ENCODE measurements at places on chromosomes 2 and 18. TPM values are rescaled to one million over a fixed set of nuclear protein-coding genes. Genes with fewer than 3 reads are reported as not detected.

DNA sequence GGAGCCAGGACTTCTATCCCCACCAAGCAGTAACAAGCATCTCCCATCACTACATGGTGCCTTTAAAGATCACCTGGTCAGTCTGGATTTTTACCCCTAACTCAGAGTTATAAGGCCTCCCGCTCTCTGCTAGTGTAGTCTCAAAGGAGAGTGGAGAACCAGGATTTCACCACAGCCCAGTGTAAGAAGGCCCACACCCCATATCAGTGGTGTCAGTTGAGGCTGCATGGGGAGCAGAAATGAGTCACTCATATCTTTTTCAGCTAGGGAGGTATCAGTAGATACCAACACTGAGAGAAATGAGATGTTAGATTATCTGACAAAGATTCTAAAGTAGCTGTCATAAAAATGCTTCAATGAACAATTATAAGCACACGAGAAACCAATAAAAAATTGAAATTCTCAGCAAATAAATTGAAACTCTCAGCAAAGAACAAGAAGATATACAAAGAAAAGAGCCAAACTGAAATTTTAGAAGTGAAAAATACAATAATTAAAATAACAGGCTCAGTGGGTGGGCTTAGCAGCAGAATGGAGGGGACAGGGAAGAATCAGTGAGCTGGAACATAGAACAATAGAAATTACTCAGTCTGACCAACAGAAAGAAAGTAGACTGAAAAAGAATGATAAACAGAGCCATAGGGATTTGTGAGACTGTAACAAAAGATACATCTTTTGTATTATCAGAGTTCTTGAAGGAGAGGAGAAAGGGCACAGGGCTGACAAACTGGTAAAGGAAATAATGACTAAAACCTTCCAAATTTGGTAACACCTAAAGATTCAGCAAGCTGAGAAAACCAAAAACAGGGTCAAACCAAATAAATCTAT lies 257.7 kb downstream of the ANAPC1 start:
- no peak for DNase-seq

DNA sequence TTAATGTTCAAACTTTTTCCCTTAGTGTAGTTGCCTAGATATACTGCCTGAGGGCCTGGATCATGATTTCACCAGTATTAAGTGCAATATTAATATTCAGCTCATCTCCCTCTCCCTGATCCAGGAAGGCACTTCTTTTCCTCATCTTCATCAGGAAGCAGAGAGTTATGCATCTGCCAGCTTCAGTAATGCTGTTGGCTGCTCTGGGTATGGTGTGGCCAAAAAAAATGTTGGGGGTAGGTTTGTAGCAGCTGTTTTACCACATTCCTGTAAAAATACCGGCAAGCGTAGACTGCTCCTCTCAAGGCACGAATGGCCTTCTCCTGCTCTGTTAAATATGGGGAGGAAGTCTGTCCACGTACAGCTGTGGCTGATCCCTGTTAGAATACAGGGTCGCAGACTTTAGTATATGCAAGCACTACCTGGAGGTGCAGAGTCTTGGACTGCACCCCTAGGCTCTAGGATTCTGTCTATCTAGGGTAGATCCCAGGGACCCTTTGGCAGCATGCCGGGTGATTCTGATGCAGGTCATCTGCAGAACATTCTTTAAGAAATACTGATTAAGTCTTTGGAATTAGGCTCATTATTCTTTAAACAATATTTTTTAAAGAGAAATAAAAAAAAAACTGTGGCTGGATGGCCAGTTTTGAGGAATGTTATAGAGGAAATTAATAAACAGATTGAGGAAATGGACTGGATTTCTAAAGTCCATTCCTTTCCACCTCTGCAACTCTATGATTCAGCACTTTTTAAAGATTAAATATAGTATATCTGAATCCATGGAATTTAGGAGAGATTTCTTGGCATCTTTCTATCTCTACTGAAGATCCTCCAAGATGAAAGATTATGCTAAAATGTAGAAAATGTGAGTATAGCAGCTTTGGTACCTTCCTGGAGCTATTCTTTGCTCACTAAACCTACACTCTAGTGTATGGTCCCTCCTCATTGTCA lies 21.0 kb upstream of the GLS start:
- peak; percentile 93 for DNase-seq

GRCh38 chr2:162908567-162908966 lies 70.0 kb upstream of the KCNH7 start:
- DNase-seq, result no peak

DNA sequence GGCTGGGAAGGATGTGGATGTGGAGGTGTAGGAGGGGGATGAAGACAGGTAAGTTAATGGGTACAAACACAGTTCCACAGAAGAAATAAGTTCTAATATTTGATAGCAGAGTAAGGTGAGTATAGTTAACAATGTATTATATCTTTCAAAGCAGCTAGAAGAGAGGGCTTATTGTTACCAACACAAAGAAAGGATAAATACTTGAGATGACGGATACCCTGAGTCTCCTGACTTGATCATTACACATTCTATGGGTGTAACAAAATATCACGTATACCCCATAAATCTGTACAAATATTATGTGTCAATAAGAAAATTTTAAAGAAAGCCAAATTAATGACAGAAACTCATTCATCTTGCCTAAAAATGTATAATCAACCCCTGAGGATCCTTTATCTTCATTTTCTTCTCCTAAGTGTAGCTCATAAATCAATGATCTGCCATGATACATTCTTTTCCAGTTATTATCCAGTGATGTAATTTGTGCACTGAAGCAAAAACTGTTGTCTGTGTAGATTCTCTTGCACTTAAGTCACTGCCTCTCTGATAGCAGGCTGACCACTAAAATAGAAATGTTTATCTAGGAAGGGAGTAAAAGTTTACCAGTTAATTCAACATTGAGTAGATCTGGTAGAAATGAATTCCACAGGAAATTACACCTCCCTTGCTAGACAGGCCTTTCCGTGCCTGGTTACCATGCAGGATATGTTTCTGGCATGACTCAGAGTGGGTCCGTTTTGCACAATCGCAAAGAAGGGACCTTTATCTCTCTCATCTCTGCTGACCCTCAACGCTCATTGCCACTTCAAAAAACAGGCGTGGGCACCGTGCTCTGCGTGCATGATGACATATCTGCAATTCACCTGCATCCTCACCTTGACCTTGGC lies 249.7 kb upstream of the NCKAP5 start:
- peak; percentile 94 for DNase-seq

The SERPINB12 gene
- 0.29 TPM for total RNA-seq

GRCh38 chr18:46859855-46860254 lies 57.5 kb downstream of the PIAS2 start:
- DNase-seq, result peak; percentile 32

GRCh38 chr2:152134488-152135280 lies 35.8 kb upstream of the CACNB4 start:
- peak; percentile 34 for DNase-seq

DNA sequence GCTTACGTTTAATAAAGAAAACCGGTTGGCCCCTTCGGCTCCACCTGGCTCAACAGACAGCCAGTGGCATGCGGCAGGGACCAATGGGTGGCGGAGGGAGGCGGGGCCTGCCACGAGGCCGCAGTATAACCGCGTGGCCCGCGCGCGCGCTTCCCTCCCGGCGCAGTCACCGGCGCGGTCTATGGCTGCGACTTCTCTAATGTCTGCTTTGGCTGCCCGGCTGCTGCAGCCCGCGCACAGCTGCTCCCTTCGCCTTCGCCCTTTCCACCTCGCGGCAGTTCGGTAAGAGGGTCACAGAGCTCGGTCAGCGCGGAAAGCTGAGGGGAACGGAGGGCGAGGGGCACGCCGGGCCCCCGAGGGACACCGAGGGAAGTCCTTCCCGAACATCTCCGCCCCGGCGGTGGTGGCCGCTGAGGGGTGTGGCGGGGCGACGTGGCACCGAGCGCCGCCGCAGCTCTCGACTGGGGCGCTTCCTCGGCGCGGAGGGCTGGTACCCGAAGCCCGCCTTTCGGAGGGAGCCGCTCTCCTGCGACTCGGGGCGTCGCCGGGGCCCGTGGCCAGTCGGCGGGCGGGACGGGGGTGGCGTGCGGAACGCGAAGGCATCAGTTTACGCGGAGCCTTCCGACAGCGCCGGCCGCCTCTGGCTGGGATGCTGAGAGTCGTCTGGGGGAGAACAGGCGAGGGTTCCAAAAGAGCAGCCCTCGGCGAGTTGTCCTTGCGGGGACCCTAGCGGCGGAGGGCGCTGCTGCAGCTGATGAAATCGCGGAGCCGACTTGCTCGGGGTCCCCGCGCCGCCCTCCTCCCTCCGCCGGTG lies at the start of gene MTHFD2:
Gene MTHFD2 (plus strand): TSS at position 155 of the 814 bp plus-strand sequence. CDS start 27 bp downstream, at position 182.
- peak; percentile 94 for DNase-seq

The MYO7B gene
- 0.13 TPM for total RNA-seq

GRCh38 chr2:152950126-152950525 lies 231.7 kb downstream of the ARL6IP6 start:
- DNase-seq, result peak; percentile 8

- DNase-seq, result no peak
These were observed 67.8 kb downstream of the DIPK1C start for GRCh38 chr18:74389171-74389927.

- DNase-seq, result no peak
These were observed 54.4 kb downstream of the STK39 start for GRCh38 chr2:168192839-168193616.

The MAP3K2 gene
- 32.6 TPM for total RNA-seq

The LRRC30 gene
- not detected for total RNA-seq

DNA sequence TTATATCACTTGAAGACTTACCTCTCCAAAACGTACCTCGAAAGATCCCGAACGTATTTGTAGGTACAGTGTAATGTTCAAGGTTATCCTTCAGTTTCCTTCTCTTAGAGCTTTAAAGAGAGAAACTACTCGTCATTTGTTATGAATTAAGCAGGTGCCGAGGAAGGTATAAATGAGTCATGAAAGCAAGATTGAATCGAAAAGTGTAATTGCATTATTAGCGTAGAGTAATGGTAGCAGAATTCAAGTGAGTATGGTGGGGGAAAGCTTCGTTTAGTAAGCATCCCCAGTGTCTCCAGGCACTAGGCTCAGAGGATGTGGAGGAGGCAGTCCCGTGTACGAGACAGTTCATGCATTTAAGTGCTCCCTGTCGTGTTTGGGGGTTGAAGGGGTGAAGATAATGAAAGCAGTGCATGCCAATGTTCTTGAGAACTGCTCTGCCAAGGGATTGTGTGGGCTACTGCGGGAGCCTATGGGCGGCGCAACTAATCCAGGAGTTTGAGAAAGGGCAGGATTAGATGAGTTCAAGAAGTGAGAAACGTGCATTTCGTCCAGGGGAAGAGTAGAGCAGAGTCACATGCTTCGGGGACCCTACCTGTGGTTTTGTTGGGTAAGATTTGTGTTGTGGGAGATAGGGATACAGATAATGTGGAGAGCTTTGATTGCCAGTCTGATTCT lies 858 bp downstream of the POLR1B start:
- peak; percentile 18 for DNase-seq

The SFXN5 gene
- 12.9 TPM for total RNA-seq

- DNase-seq, result no peak
These were observed 19.1 kb downstream of the PAPOLG start for GRCh38 chr2:60775048-60775639.

Data from LHCN-M2 (cell line).